ENCODE measurements at places on chromosomes 7 and 10. TPM values are rescaled to one million over a fixed set of nuclear protein-coding genes. Genes with fewer than 3 reads are reported as not detected.

- H3K4me3 ChIP-seq: no peak overlapping the region
- no peaks in the 10 kb centered on the region for H3K4me1 ChIP-seq
- DNase-seq: no peak
- H3K27me3 ChIP-seq: no peaks in the 10 kb centered on the region
- no peaks in the 10 kb centered on the region for H3K36me3 ChIP-seq
- H3K27ac ChIP-seq: no peak overlapping the region
Observed at GRCh38 chr10:122863216-122864193, 15.9 kb downstream of the FAM24B start.

- no peaks in the 10 kb centered on the region for H3K4me1 ChIP-seq
- no peaks in the 10 kb centered on the region for H3K36me3 ChIP-seq
- H3K27ac ChIP-seq: no peak overlapping the region
- no peak overlapping the region for H3K4me3 ChIP-seq
Observed at GRCh38 chr10:70561558-70561957, 41.0 kb downstream of the PRF1 start.

GRCh38 chr10:128071417-128071782 is 54.8 kb downstream of the MKI67 start:
- no peaks in the 10 kb centered on the region for H3K4me1 ChIP-seq
- DNase-seq: no peak
- H3K27ac ChIP-seq: no peak overlapping the region
- no peak overlapping the region for H3K4me3 ChIP-seq
- peaks cover under 1% of the 10 kb centered on the region for H3K27me3 ChIP-seq

DNA sequence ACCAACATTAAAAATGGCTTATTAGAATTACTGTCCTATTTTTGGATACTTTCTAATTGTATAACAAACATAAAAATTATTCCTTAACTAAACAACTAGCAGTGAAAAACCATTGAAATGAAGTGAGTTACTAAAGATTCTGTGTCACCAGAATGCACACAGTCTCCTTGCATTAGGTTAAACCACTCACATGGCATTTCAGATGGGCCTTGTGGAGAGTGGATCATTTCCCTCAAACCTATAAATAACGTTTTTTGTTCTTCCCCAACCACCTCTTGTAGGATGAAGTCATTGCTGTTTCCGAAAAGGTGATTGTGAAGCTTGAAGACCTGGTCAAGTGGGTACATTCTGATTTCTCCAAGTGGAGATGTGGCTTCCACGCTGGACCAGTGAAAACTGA is 38.4 kb downstream of the ARID5B start:
- no peaks in the 10 kb centered on the region for H3K4me1 ChIP-seq
- H3K36me3 ChIP-seq: no peaks in the 10 kb centered on the region
- DNase-seq: no peak
- H3K4me3 ChIP-seq: no peak overlapping the region
- no peaks in the 10 kb centered on the region for H3K27me3 ChIP-seq
- H3K27ac ChIP-seq: no peak overlapping the region

GRCh38 chr10:71072131-71072822 is 140.1 kb upstream of the UNC5B start:
- H3K4me3 ChIP-seq: no peak overlapping the region
- no peaks in the 10 kb centered on the region for H3K36me3 ChIP-seq
- no peaks in the 10 kb centered on the region for H3K4me1 ChIP-seq
- no peak for DNase-seq
- no peaks in the 10 kb centered on the region for H3K27me3 ChIP-seq

DNA sequence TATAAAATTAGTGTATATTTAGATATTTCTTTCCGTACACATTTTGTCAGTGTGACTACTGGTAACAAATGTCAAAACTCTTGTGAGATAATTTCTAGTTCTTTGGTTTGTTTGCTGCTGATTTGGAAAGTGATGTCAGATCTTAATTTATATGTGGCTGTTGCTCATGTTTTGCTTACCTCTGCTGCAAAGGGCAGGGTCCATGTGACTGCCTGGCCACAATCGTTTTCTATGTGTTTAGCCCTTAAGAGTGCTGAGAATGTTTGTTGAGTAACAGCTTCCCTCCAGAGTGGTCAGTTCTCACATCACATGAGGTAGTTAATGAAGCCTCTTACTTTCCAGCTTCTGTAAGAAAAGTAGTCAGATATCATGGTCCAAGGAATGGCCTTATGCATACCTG is 4.2 kb downstream of the NRBF2 start:
- no peaks in the 10 kb centered on the region for H3K27me3 ChIP-seq
- H3K4me1 ChIP-seq: no peaks in the 10 kb centered on the region
- DNase-seq: no peak
- no peak overlapping the region for H3K27ac ChIP-seq
- H3K4me3 ChIP-seq: no peak overlapping the region

DNA sequence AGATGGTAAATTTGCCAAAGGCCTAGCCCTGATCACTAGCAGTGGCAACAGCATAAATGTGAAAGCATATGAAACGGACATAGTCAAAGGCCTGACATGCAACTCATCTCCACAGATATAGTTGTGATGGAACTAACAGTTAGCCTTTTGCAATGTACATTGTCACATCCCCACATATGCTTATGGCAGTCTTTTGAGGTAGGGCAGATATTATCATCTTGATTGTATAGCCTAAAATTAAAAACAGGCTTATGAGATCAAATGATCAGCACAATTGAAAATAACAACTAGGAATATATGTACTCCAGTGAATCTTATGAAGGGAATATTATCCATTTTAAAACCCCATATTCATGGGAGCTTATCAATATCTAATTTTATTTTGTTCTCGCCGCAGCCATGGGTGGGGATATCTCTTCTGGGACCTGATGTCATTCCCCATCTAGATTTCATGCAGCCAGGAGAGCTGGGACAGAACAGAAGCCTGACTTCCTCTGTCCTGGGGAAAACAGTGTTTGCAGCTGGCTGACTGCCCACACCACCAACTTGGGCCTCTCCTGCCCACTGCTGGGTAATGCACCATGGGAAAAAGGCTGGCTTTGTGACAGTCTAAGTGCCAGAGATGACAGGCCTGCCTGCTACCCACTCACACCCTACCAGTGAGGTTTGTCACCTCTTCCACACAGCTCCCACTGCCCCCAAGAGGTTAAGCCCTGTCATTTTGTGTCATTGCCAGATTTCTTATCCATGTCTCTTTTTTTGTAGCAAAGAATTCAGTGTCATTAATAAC is 180.2 kb upstream of the FZD1 start:
- no peaks in the 10 kb centered on the region for H3K4me1 ChIP-seq
- no peak overlapping the region for H3K27ac ChIP-seq
- H3K4me3 ChIP-seq: no peak overlapping the region
- no peak for DNase-seq

DNA sequence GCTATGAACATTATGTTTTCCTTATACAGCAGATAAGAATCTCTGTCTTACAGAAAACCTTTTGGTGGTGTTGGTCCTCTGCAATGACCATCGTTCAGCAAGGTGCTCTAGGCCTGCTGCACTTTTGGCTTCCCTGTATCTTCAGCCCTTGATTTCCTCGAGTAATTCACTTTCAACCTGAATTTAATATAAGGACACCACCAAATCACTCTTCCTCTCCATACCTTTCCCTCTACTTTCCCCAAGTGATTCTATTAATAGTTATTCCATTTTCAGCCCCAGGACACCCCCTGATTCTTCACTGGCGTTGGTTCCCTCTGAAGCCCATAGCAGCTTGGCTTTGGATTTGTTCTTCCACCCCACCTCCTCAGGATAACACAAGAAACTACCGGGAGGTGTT is 72.2 kb downstream of the EZH2 start:
- no peak overlapping the region for H3K4me3 ChIP-seq
- no peak for DNase-seq
- no peaks in the 10 kb centered on the region for H3K4me1 ChIP-seq
- no peak overlapping the region for H3K27ac ChIP-seq

DNA sequence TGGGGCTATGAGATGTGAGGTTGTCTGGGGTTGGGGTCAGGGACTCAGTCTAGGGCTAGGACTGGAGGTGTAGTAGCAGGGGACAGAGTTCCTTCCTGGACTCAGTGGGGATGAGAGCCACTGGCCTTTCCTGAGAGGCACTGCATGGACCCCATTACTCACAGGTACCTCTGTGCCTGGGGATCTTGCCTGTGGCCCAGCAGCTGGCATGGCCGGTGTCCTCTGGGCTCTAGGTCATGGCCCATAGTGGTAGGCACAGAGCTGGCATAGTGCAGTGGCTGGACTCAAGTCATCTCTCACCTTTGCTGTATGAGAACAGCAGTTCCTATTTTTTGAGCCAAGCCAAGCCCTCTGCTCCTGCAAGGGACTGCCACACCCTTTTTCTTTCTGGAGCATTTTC is 51.9 kb downstream of the NEURL1 start:
- no peaks in the 10 kb centered on the region for H3K27me3 ChIP-seq
- no peaks in the 10 kb centered on the region for H3K36me3 ChIP-seq
- H3K4me3 ChIP-seq: no peak overlapping the region
- peaks cover 6% of the 10 kb centered on the region for H3K4me1 ChIP-seq
- H3K27ac ChIP-seq: no peak overlapping the region

GRCh38 chr10:23869996-23870395 is 338.9 kb upstream of the KIAA1217 start:
- no peak overlapping the region for H3K4me3 ChIP-seq
- H3K27me3 ChIP-seq: no peaks in the 10 kb centered on the region
- H3K27ac ChIP-seq: no peak overlapping the region
- no peaks in the 10 kb centered on the region for H3K4me1 ChIP-seq
- DNase-seq: no peak
- H3K36me3 ChIP-seq: no peaks in the 10 kb centered on the region

- no peaks in the 10 kb centered on the region for H3K4me1 ChIP-seq
- H3K27me3 ChIP-seq: no peaks in the 10 kb centered on the region
- H3K4me3 ChIP-seq: no peak overlapping the region
- peaks cover 9% of the 10 kb centered on the region for H3K36me3 ChIP-seq
- DNase-seq: no peak
Observed at GRCh38 chr10:125118011-125118611, 42.3 kb downstream of the CTBP2 start.

- no peaks in the 10 kb centered on the region for H3K27me3 ChIP-seq
- H3K36me3 ChIP-seq: no peaks in the 10 kb centered on the region
- H3K4me3 ChIP-seq: no peak overlapping the region
- H3K4me1 ChIP-seq: peaks cover 17% of the 10 kb centered on the region
- peak overlapping the region; percentile 80 for H3K27ac ChIP-seq
- DNase-seq: peak; percentile 89
Observed at GRCh38 chr10:5466451-5467206, 32.7 kb downstream of the CALML5 start.

GRCh38 chr10:13395540-13395939 is 47.4 kb upstream of the SEPHS1 start:
- no peaks in the 10 kb centered on the region for H3K27me3 ChIP-seq
- H3K36me3 ChIP-seq: no peaks in the 10 kb centered on the region
- no peak for DNase-seq
- no peak overlapping the region for H3K4me3 ChIP-seq
- no peak overlapping the region for H3K27ac ChIP-seq

GRCh38 chr10:62617652-62618051 is 186.9 kb upstream of the ADO start:
- H3K4me1 ChIP-seq: no peaks in the 10 kb centered on the region
- no peak overlapping the region for H3K4me3 ChIP-seq
- H3K36me3 ChIP-seq: no peaks in the 10 kb centered on the region
- no peak for DNase-seq
- no peaks in the 10 kb centered on the region for H3K27me3 ChIP-seq
- H3K27ac ChIP-seq: no peak overlapping the region

- DNase-seq: no peak
- no peaks in the 10 kb centered on the region for H3K27me3 ChIP-seq
- no peak overlapping the region for H3K4me3 ChIP-seq
- H3K27ac ChIP-seq: no peak overlapping the region
- no peaks in the 10 kb centered on the region for H3K4me1 ChIP-seq
- H3K36me3 ChIP-seq: no peaks in the 10 kb centered on the region
Observed at GRCh38 chr7:143252006-143252405, 11.2 kb upstream of the GSTK1 start.

DNA sequence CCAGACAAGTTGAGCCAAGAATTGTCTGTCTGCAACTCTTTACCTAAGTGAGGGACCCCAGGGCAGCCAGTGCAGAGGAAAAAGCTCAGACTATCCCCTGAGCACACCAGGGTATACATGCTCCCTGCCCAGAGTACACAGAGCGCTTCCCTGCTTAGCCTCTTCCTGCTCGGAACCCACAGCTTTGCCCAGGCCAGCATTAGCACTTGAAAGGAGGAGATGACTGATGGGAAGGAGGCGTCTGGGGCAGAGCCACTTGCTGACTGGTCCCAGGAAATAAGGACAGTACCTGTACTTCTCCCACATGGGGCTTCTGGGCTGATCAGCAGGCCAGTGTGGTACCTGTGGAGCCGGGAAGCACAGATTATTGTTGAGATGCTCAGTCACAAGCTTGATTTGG is 48.4 kb upstream of the TRIM8 start:
- peaks cover 13% of the 10 kb centered on the region for H3K4me1 ChIP-seq
- peak; percentile 76 for DNase-seq
- H3K36me3 ChIP-seq: peaks cover 28% of the 10 kb centered on the region
- peak overlapping the region; percentile 47 for H3K27ac ChIP-seq
- H3K4me3 ChIP-seq: no peak overlapping the region

- no peak overlapping the region for H3K27ac ChIP-seq
- H3K4me1 ChIP-seq: no peaks in the 10 kb centered on the region
- H3K27me3 ChIP-seq: no peaks in the 10 kb centered on the region
- no peak for DNase-seq
- H3K4me3 ChIP-seq: no peak overlapping the region
- H3K36me3 ChIP-seq: peaks cover 17% of the 10 kb centered on the region
Observed at GRCh38 chr7:64907641-64908326, 4.7 kb downstream of the ZNF273 start.

DNA sequence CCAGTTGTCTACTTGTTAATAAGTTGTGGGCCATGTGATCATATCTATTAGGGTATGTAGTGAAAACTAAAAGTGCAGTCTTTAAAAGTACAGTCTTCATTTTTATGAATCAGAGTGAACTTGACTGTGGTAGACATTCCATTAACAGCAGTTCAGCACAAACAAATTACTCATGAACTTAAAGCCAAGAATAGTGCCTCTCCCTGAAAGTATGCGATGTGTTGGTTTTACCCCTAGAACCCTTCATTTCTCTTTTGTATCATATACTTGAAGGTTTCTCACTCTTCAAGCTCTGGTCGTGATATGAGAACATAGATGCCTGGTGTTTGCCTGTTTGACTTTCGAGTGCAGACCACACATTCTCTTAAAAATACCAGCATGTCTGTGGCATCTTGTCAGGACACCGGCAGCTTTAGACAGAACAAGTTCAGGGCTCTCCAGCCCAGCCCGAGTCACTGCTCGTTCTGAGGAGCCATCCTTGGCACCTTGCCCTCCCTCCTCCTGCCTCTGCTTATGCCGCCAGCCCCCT is 159.3 kb downstream of the LCOR start:
- H3K4me1 ChIP-seq: no peaks in the 10 kb centered on the region
- H3K4me3 ChIP-seq: no peak overlapping the region
- H3K36me3 ChIP-seq: no peaks in the 10 kb centered on the region
- DNase-seq: no peak
- H3K27me3 ChIP-seq: no peaks in the 10 kb centered on the region

INMT gene
- total RNA-seq: 3.3 TPM

VIPR2 gene
- total RNA-seq: 0.97 TPM

MOGAT3 gene
- 1.0 TPM for total RNA-seq

EPHA1 gene
- total RNA-seq: 103 TPM

C10orf53 gene
- total RNA-seq: not detected

AFAP1L2 gene
- 2.2 TPM for total RNA-seq

IKZF5 gene
- total RNA-seq: 12.8 TPM

CYTH3 gene
- 5.1 TPM for total RNA-seq

All from endodermal cell (in vitro differentiated cells).